ENCODE measurements at places on chromosomes 16 and 17.

- DNase-seq: no peak
Observed at GRCh38 chr16:81151648-81152310, 55.6 kb upstream of the GCSH start.

DNA sequence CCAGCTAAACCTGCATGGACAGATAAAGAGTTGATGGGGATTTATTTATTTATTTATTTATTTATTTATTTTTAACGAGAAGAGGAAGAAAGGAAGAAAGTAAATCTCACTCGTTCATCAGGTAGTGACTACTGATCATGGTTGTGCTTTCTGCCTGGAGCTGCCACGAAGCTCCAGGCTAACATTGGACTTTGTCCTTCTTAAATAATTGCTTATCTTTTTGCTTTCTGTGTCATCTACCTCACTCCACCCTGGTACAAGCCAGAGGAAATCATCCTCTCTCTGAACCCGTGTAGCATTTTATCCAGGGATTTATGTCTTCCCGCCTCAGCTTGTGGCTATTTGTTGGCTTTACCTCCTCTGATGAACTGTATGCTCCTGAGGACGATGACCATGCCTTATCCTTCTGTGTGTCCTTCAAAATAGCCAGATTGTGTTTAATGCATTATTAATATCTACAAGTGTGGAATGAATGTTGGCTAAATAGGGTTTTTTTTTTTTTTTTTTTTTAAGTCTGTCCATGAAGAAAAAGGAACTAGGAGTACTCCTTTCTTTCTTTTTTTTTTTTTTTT, 8.0 kb upstream of the SLC12A3 start:
- DNase-seq: no peak

DNA sequence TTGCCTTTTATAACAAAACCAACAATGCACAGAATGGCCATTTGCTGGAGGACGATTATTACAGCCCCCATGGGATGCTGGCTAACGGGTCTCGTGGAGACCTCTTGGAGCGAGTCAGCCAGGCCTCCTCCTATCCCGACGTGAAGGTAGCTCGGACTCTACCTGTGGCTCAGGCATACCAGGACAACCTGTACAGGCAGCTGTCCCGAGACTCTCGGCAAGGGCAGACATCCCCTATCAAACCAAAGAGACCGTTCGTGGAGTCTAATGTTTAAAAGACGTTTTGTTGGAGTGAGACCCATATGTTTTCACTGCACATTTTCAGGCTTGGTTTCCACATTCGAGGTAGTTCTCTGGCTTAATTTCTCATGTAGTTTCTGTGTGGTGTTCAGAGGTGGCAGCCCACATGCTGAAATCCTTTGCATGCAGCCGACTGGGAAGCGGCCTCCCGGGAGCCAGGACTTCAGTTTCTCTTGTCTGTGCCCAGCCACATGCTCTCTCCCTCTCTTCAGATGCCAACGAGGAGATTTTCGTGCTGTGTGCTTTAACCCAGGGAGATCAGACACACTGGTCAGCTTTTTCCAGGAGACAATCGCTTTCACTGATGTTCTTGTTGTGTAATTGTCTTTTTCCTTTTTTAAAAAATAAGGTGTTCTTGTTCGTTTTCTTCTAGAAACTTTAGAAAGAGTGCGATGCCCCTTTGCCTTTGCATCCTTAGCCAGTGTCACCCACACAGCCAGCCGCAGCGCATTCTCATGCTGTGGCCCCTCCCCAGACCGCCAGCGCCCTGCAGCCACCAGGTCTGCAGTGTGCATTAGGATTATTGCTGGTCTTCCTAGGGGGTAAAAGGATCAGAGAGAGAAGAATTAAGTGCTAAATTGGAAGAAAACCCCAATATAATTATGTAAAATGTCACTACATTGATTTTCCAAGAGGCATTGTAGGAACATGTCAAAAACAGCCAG, 24.1 kb downstream of the CYB561 start:
- no peak for DNase-seq

- no peak for DNase-seq
Observed at GRCh38 chr16:80893686-80894085, 89.3 kb upstream of the CDYL2 start.

- no peak for DNase-seq
Observed at GRCh38 chr16:9407206-9407758, 315.8 kb downstream of the HAPSTR1 start.

DNA sequence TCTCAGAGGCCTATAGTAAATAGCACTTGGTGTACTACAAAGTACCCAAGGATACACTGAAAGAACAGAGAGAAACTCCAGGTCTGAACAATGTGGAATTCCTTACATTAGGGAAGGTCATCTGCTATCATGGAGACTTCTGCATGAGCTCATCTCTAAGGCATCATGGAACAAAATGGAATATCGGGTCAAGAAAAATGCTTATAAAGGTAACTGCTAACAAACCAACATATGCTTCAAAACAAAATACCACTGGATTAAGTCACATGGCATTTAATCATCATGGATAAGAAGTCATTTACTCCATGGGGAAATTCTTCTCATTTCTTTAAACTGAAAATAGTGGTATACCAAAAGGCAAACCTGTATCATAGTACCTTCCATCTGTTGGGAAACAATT, 34.2 kb downstream of the TXNDC11 start:
- DNase-seq: no peak

- DNase-seq: no peak
Observed at GRCh38 chr16:56603589-56603988, 4.8 kb upstream of the MT2A start.

GRCh38 chr17:49312722-49313121, 49.3 kb downstream of the ZNF652 start:
- DNase-seq: no peak

GRCh38 chr16:57791195-57791892, 10.9 kb downstream of the KIFC3 start:
- no peak for DNase-seq

GRCh38 chr16:86294535-86295196, 215.7 kb upstream of the FOXF1 start:
- DNase-seq: no peak

DNA sequence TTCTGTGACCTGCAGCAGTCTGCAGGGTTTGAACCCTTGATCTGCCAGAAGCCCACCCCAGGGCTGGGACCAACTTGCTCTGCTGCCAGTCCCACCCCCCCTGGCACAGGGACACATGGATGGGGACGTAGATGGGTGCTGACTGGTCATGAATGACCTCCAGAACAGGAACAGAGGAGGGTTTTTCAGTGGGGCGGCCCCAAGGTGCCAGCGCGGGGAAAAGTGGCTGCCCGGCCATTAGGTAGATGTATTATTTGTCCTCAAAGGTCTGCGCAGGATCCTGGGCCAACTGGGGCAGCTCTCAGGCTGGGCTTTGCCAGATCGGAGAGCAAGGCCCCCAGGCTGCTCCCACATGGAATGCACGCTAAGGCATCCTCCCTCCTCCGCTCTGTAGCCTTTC, 265.2 kb upstream of the TNRC6C start:
- no peak for DNase-seq

DNA sequence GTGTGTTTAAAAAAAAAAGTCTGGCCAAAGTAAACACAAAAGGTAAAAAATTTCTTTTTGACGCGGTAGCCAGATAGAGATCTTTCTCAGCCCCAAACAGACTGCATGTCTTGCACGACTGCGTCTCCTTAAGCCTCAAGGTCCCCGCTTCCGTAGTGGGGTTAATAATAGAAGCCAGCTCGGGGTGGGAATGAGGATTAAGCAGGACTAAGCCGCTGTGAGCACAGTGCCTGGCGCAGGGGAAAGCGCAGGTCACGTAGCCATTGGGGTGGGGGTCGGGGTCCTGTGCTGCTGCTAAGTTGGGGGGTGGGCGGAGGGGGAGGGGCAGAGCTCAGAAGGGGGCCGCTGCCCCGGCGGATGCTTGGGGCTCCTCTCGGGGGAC, 521 bp downstream of the GGA2 start:
- DNase-seq: no peak

GRCh38 chr17:35977509-35977908, 3.8 kb downstream of the CCL16 start:
- no peak for DNase-seq

All from NCI-H1048 (cell line).